LHCN-M2 (cell line): ENCODE measurements at places on chromosomes 12 and 14.
A peak's percentile ranks its signal among the peaks of the same experiment; 100 is the strongest.

DNA sequence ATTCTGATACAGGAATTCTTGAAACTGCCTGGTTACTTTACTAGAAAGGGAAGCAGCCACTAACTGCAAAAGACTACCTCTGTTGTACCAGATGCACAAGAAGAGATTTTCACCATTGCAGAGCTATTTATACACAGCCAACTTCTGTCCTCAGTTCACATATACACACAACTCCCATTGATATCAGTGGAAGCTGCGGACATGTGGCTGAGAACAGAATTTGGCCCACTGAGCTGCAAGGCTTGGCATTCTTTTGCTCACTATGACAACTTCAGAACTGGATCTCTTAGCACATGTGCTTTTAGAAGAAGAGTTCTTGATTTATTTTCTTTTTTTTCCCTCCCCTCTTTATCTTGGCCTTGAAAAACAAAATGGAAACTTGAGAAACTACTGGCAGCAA lies 28.3 kb downstream of the PTPRO start:
- DNase-seq = no peak

DNA sequence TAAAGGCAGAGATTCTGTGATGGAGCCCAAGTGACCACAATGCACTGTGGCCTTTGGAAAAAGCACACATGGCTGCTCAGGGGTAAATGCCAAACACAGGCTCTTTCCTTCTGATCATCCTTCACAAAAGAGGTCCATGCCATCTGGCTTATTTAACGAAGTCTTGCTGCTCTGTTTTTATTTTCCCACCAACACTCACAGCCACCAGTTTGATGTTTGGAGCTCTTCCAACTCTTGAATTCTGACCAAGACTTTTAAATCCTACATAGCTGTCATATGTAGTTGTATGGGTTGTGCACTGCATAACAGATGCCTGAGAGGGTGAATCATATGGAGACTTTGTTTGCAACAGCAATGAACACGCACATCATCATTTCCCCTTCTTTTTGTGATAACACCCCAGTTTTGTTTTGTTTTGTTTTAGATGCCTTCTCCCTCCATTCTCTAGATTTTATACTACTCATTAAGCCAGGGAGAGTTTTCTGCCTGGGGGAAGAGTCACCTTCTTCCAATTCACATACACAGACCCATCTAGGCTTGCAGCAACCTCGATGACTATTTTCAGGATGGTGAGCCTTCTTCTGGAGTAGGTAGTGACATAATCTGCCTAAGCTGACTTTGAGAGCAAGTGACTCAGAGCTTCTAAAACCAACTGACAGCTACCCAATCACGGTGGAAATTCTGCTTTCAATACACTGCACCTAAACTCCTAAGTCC lies 145.2 kb upstream of the WSCD2 start:
- no peak for DNase-seq

DNA sequence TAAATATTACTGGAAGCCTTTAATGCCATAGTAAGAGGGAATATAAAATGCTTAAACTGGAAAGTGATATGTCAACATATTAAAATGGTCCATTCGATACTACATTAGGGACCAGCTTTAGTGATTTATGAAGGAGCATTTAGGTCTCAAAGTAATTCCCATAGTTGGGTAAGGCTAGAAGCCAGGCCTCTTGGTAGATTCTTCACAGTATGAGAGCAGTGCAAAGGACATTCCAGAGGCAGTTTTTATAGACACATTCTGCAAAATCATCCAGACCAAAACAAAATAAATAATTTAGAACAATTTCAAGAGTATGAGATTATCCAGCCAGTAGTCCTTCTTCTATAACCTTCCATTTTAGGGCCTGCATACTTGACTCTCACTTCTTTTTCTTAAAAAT lies 142.6 kb upstream of the PDZRN4 start:
- no peak for DNase-seq

- no peak for DNase-seq
Measured at GRCh38 chr12:102421802-102422583, 58.4 kb downstream of the IGF1 start.

- DNase-seq = no peak
Measured at GRCh38 chr12:123713823-123714585, 1.9 kb downstream of the ATP6V0A2 start.

DNA sequence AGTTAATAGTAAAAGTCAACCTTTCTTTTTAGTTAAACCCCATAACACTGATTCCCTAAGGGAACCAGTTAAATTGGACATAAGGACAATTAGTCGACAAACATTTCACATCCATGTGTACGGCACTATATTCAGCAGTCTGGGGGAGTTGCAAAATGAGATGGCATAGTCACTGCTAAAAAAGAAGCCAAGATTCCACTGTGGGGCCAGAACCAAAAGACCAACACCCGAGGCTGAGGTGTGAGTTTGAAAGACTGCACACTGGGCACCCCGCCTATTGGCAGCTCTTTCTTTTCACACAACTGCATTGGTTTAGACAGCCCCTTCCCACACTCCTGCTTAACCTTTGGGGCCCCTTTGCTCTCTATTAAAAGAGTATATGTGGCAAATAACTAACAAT lies 16.7 kb downstream of the SETD3 start:
- DNase-seq = no peak

GRCh38 chr14:93299866-93300265 lies 33.0 kb downstream of the BTBD7 start:
- DNase-seq = no peak

DNA sequence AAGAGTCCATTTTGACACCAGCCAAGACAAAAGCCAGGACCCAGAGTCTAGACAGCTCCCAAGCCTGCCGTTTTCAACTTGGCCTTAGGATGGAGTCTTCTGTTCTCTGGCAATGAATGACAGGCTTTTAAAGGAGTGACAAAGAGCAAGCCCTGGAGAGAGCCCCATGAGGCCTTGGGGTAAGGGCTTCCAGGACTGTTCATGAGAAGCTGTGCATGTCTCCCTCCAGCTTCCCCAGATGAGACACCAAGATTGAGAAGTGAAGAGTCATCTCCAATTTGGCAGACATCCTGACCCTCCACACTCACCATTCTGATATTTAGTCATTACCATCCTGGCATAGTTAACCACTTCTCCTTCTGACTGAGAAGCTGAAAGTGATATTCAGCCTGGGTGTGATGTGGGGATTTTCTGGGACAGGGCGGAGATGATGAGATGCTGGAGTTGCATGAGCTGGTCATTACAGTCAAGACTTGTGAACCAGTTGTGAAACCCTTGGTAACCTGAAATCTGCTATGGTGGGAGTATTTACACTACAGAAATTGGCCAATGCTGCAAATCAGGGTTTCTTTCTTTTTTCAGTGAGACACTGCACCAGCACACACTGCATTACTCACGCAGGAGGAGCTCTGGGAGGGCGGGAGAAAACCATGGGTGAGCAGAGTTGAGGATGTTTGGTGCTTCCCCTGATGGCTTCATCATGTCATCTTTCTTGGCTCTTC lies 77.8 kb downstream of the VCPKMT start:
- DNase-seq = peak; percentile 98

- DNase-seq = no peak
Measured at GRCh38 chr12:26704214-26704613, 128.8 kb downstream of the ITPR2 start.

DNA sequence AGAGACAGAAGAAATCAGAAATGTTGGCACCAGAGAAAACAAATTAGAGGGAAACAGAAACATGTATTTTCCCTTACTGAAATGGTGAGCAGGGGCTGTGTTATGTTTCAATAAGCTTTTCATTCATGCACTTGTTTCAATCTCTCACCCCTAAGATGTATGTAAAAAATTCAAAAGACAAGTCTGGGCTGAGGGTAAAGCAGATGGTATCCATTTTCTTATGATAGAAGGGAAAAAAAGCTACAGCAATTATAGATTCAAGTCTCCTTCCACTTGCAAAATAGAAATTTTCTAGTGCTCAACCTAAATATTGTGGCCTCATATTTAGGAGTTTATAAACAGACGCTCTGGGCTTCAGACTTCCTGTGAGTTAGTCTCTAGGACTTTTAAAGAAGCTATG lies 138.3 kb downstream of the ST8SIA1 start:
- DNase-seq = no peak

- DNase-seq = no peak
Measured at GRCh38 chr12:106140223-106140986, 1.7 kb upstream of the NUAK1 start.

GRCh38 chr14:22427771-22428231 lies 161.2 kb downstream of the DAD1 start:
- DNase-seq = peak; percentile 44

DNA sequence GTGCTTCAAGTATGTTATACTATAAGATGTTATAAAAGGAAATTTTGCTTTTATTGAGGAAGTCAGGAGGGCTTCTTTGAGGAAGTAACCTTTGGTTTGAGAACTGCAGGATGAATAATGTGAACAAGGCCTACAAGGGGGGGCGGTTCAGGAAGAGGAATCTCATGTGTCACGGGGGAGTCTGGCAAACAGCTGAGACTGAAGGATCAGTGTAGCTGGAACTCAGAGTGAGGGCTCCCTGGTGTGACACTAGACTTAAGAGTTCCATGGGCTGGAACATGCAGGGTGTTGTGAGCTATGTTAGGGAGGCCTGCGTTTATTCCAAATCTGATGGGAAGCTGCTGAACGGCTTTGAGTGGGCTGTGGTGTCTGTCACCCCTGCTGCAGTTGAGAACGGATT lies 62.3 kb downstream of the UNC79 start:
- no peak for DNase-seq

DNA sequence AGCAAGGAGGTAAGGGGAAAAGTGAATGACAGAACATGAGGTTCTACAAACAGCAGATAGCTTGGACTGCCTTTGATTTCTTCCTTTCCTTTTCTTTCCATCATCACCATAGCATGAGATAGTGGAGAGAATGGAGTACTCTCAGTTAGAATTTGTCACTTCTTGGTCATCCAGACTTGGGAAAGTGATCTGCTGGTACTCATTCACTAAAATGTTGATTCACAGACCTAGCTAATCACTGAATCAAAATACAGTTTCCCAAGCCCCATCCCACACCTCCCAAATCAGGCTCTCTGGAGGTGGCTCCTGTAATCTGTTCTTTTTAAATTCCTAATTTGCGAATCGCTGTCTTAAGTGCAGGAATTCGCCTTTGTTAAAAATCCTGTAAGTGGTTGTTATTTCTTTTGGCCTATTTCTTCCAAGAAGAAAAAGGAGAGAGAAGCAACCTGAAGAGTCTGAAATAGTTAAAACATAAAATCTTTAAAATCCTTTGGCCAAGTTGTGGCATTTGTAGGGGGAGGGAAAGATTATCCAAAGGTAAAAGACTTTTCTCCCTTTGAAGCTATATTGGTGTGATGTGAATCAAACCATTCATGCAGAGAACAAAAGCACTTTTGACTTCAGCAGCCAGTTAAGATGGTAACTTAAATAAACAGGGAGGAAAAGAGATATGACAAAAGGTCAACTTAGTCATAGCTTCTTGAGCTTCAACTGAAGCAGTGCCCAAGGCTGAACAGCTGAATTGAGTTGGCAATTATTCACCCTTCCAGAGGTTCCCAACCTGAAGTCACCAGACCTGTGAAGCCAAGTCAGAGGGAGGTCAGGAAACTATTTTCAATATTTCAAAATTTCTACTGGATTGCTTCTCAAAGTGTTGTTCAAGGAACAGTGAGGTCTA lies 255.1 kb upstream of the KRR1 start:
- DNase-seq = peak; percentile 93

DNA sequence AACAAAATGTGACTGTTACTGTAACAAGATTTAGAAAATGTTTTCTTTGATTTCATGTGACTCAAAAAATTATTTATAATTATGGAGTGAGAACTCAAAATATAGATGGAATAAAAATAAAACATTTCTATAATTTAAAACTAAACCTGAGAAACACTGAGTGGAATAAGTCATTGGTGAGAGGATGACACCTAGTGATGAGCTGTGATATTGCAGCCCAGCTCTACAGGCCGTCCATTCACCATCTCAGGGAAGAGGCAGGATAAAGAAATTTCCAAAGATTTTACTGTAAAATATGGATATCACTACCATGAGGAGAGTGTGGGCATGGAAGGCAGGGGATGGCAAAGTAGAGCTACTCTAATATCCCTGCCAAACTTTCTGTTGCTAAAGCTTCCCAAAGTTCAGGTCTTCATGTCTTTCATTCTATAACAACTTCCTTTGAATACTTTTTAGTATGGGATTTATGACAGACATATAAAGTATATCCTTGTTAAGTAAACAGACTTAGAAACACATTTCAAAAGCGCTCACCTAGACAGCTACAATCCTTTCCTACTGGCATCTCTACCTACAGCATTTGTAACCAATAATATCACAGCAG lies 308.0 kb downstream of the ITPR2 start:
- DNase-seq = peak; percentile 44

DNA sequence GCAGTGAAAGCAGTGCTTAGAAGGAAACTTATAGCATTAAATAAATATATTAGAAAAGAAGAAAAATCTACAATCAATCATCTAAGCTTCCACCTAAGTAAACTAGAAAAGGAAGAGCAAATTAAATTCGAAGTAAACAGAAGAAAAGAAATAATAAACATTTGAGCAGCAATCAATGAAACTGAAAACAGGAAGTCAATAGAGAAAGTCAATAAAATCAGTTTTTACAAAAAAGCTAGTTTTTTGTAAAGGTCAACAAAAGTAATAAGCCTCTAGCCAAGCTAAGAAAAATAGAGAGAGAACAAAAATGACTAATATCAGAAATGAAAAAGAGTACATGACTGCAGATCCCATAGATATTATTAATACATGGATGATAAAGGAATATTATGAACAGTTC lies 34.2 kb upstream of the KTN1 start:
- no peak for DNase-seq

DNA sequence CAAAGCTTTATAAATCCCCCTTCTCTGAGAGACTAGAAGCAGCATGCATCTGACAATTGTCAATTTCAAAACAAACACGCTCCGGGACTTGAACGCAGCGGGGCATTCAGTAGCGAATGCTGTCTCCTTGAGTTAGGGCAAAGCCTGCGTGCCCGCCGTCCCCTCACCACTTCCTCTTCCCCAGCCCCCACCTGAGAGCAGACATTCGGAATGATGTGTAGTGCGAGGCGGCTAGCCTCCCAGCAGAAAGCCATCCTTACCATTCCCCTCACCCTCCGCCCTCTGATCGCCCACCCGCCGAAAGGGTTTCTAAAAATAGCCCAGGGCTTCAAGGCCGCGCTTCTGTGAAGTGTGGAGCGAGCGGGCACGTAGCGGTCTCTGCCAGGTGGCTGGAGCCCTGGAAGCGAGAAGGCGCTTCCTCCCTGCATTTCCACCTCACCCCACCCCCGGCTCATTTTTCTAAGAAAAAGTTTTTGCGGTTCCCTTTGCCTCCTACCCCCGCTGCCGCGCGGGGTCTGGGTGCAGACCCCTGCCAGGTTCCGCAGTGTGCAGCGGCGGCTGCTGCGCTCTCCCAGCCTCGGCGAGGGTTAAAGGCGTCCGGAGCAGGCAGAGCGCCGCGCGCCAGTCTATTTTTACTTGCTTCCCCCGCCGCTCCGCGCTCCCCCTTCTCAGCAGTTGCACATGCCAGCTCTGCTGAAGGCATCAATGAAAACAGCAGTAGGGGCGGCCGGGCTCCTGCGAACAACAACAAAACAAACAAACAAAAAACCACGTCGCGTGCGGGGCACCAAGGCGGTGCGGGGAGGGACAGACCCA lies 2.2 kb downstream of the PRMT8 start:
- no peak for DNase-seq

GRCh38 chr12:126055521-126055920 lies 990.3 kb downstream of the AACS start:
- DNase-seq = peak; percentile 96

- DNase-seq = peak; percentile 55
Measured at GRCh38 chr12:121576851-121577391, 3.9 kb downstream of the KDM2B start.
